ENCODE measurements at places on chromosomes 2 and 18.

DNA sequence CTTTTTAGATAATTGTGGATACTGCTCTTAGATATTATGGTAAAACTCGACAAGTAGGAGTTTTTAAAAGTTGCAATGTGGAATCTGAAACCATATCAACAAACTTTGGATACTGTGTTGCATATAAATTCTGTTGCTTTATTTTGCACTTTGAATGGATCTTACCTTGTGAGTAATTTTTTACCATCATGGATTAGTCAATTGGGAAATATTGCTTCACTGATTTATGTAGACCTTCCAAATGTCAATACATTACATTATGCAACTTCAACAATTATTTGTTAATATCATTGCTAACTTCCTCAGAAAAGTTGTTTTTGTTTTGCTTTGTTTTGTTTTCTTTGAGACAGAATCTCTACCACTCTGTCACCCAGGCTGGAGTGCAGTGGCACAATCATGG lies 102.0 kb upstream of the SLC38A11 start:
- no peak for DNase-seq

- no peak for DNase-seq
Observed at GRCh38 chr2:191657977-191658376, 20.0 kb upstream of the NABP1 start.

- DNase-seq = no peak
Observed at GRCh38 chr18:67596003-67596402, 79.5 kb upstream of the DSEL start.

DNA sequence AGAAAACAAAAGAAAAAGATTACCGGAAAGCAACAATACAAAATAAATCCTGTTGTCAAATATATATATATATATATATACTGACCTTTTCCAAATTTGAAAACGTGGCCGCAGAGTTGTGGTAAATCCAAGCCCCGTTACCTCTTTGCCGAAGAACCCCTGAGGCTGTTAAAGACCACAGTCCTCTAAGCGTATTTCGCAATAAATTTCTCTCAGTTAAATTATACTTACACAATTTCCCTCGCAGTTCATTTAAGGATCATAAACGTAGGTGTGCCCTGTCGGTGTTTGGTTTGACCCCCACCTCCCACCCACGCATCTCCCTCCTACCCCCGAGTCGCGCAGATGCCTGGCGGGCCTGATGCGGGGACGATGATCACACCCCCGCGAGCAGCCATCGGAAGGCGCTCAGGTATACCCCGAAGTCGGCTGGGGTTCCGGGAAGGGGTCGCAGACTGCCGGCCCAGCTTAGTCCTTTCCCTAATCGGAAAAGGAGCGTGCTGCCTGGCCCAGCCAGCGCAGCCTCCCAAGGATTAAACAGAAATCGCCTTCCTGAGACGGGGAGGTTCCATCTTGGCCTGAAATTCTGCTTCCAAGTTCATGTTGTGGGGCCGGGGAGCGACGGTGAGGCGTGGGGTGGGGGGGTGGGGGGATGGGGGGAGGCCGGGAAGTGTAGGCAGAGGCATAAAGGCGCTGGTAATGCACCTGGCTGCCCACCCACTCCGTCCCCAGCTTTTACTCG lies 2.9 kb upstream of the MEIS1 start:
- no peak for DNase-seq

- no peak for DNase-seq
Observed at GRCh38 chr2:207311316-207312005, 145.7 kb upstream of the KLF7 start.

DNA sequence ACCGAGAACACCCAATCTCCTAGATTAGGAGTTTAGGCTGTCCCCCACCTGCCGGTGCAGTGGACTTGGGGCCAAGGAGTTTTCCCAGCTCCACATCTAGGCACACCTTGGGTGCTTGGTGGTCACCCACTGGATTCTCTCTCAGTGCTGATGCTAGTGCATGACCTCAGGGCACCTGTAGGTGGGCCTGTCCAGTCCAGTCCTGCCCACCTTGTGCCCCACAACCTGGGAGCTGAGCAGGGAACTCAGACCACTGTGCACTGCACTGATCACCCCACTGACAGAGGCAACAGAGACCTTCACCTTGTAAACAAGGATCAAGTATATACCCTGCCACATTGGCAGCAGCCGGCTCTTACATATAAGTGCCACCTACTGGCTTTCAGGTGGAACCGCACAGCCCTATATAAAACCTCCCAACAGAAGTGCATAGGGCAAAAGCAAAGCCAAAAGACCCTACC lies 12.7 kb upstream of the CDH19 start:
- peak; percentile 7 for DNase-seq

DNA sequence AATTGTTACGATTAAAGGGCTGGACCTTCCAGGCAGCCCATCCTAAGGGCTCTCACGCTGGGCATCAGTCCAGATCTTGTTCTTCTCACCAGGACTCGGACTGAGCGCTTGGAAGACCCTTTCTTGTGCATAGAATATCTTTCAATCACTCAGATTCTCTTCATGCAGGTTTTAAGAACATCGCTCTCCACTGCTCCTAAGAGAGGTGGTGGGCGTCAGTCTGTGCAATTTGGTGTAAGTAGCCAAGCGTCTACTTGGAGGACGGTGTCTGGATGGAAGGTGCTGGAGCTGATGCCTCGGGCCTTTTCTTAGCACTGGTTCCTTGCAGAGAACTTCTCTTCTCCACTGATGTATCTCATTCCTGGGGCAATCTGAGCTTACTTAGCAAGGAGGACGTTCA lies 68.7 kb downstream of the ASB1 start:
- DNase-seq = no peak

DNA sequence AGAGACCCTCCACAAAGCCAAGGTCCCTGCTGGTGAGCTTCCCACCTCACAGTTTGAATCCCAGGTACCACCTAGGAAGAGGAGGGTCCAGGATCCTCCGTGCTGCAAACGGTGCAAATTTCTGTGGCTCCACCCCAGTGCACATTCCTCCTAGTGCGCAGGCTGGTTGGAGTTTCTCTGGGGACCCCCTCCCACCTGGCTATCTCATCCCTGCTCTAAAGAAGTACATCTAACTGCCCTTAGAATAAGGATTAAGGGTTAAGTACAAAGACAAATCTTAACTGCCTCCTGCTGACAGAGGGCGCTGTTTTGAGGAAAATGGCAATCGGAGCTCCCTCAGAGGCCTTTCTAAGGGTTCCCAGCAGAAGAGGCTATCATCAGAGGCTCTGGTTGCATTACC lies 109.6 kb upstream of the FSIP2 start:
- DNase-seq = no peak

DNA sequence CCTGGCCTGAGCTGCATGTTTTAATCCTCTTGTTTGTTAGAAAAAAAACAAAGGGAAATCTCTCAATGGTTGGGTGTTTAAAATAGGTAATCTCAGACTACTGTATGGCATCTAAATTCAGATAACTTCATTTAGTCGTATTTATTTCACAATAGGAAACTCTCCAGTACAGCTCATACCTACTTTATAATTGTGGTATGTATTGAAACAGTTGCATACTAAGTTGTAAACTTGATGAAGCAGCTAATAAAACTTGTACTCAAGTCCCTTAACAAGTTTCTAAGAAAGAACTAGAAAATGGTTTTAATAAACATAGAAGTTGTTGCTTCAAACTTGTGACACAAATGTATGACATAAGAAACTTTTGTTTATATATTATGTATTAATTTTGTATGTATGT lies 334.5 kb downstream of the PTPRM start:
- DNase-seq = no peak

- DNase-seq = no peak
Observed at GRCh38 chr2:214465363-214466146, 54.7 kb downstream of the VWC2L start.

- no peak for DNase-seq
Observed at GRCh38 chr2:238644095-238645081, 203.5 kb upstream of the TWIST2 start.

GRCh38 chr2:1685957-1686783 lies 58.1 kb downstream of the PXDN start:
- no peak for DNase-seq

DNA sequence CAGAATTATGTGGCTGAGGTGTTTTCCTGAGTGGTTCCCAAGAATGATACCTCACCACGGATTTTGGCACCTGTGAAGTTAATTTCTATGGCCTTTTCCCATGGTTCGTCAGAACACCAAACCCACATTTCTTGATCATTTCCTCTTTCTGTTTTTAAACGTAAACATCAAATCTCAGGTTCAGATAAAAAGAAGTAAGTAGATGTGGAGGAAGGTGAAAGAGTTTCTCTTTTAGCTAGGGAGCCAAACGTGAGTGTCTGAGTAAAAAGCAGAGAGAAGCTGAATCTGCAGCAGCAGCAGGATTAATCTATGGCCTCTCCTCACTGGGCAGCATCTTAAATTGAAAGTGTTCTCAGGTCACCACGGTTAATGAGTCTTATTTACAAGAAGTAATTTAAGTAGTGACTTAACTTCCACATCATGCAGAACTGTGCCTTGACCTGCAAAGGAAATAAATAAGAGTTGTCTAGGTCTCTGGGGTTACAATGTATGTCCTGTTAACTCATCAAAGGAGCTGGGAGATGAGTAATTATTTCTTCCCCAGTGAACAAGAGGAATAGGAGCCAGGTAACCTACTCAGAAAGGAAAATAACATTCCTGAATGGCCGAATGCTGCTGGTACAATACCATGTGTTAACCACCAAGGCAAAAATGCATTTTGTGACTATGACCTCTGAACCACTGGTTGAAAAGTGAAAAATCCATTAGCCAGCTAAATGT lies 139.6 kb upstream of the NETO1 start:
- DNase-seq = no peak

DNA sequence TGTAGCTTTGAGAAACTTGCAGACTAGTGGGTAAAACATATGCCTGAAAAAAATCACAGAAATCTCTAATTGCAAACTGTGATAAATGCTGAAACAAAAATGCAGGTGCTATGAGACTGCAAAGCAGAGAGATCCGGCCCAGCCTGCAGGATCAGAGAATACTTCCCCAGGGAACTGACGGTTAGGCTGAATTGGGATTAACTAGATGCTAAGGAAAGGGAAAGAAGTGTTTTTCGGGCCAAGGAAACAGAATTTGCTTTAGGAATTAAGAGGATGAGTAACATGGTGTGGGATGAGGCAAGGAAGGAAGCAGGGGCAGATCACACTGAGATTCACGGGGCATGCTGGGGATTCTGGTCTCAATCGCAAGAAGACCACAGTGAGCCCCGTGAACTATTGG lies 71.5 kb downstream of the OSBPL6 start:
- no peak for DNase-seq

DNA sequence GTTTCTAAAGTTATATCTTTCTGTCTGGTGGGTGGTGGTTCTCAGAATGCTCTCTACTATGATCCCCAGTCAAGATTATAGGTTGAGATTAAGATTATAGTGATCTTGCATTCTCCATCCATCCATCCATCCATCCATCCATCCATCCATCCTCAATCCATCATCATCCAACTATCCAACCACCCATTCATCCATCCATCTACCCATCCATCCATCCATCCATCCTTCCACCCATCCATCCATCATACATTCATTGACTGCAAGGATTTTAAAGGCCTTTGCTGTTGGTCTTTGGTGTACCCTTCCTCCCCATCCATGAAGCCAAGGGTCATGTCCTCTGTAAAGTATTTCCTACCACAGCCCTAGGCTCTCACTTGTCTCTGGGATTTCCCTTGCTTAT lies 13.1 kb downstream of the GLI2 start:
- no peak for DNase-seq

GRCh38 chr2:105455488-105456003 lies 56.7 kb upstream of the FHL2 start:
- no peak for DNase-seq

- no peak for DNase-seq
Observed at GRCh38 chr18:76414936-76415621, 80.0 kb downstream of the ZNF516 start.

DNA sequence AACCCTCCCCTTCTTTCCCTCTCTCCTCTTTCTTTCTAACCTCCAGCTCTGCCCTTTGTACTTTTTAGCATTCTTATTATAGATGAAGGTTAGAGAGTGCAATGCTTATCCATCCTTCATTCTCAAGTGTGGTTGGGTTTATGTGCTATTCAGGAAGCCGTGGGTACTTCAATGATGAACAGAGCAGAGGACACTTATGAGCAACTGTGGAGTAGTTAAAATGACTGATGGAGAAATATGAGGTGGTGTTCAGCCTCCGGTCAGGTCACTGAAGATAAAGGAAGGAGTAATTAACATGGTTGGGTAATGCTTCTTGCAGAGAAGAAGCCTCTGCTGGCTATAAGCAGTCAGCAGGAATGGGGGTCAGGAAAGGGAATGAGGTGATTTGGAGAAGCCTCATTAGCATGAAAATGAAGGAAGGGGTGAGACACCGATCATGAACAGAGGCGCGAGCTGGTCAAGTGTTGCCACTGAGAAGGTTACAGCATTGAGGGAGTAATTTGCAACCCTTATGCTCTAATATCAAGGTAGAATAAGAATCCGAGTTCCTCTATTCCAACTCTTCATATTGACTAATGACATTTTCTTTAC lies 174.7 kb downstream of the LPIN1 start:
- no peak for DNase-seq

DNA sequence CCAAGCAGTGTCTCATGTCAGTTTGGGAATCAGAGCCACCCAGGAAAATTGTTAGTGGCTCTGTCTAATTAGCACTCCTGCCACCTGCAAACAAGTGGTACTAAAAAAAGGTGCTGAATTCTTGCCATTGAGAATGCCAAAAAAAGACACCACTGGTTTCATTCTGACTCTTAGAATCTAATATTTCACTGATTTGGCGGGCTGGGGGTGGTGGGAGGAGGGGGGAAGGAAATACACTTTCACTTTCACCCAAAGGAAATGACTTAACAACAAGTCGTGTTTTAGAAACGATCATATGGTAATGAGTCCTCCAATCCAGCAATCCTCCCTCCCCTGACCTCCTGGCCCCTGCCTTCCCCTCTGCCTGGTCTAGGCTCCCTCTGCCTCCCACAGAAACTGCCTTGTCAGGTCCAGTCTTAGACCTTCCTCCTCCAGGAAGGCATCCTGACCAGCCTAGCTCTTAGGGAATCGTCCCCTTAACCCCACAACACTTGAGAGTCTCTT lies 4.4 kb upstream of the KLHL29 start:
- no peak for DNase-seq

DNA sequence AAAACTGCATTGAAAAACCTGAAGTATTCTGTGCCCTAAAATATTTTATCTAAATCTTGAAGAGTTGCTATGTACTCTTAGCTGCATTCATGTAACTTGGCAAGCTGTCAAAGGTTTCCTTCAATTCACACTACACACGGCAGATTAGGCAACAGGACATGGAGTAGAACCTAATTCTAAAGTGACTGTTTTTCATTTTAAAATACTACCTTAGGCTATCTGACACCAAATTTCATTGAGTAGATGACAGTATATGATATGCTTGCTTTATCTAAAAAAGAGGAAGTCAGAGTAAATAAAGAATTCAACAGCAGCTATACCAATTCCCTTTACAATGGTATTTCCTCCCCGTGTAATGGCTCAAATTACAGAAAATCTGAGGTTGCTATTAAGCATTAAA lies 45.4 kb downstream of the EXOC6B start:
- DNase-seq = no peak

- no peak for DNase-seq
Observed at GRCh38 chr18:6976935-6977334, 140.7 kb downstream of the LAMA1 start.

GRCh38 chr2:8422450-8422800 lies 259.4 kb upstream of the ID2 start:
- DNase-seq = no peak

GRCh38 chr2:68418855-68419254 lies 48.2 kb downstream of the FBXO48 start:
- DNase-seq = no peak

Measured in NCI-H748 treated with DMSO at 0.1 percent for 48 hours (cell line).